ENCODE measurements at places on chromosomes 4 and X.
A peak's percentile ranks its signal among the peaks of the same experiment; 100 is the strongest.

DNA sequence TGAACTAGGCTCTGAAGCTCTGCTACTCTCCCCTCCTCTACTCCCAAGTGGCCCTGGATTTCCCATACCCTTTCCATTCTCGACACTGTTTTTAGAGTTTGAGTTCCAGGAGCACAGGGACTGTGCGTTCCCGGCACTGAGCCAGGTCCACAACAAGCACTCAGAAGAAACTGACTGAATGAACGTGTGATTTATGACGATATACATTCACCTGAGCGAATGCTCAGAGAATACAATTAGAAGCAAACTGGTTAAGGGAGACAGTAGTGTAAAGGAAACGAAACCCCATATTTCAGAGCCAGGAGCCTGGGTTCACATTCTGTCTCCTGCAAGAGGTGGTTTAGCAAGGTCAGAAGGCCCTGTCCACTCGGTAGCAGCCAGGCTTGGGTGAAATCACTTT, 1.4 kb upstream of the KIAA0232 start:
- DNase-seq, result no peak

DNA sequence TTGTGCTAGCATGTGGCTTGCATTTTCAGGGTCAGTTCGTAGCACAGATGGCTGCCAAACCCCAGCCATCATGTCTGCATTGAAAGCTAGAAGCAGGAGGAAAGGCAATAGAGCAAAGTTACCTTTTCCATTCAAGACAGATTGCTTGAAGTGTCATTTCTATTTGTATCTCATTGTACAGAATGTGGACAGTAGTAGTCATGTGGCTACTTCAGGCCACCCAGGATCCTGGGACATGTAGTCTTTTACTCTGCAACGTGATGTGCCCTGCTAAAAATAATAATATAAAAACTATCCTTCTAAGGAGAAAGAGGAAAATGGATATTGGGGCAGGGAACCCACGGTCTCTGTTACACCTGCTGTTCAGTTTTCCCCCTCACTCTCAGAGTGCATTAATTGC, 118.4 kb downstream of the RAPGEF2 start:
- no peak for DNase-seq

DNA sequence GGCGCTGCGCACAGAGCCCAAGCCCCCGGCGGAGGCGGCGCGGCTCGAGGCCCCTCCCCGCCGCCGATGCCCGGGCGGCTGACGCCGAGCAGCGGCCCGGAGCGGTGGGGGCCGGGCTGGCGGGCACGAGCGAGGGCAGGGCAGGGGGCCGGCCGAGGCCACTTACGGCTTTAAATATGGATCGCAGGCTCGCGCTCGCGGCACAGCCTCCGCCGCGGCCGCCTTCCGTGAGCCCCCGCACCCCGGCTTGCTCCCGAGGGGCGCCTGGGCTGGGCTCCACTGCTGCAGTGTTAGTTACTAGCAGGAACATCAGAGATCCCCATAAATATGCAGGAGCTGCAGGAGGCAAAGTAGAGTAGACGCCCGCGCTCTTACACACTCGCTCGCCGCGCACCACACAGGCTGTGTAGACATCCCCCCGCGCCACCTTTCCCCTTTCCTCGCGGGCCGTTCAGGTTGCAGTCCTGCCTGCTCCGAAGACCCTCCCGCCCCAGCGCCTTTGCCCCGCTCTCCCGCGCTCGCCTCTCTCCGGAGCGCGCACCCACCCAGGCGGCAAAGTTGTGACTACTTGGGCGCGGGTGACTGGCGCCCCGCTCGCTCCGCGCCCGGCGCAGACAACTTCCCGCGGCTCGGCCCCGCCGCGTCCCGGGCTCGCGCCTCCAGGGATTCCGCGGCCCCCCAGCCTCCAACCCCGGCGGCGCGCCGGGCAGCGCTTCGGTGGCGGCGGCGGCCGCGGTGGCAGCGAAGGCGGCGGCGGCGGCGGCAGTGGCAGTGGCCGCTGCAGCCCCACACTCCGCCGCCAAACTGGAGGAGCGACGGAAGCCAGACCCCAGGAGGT, 152.0 kb upstream of the SLC4A4 start:
- peak; percentile 6 for DNase-seq

DNA sequence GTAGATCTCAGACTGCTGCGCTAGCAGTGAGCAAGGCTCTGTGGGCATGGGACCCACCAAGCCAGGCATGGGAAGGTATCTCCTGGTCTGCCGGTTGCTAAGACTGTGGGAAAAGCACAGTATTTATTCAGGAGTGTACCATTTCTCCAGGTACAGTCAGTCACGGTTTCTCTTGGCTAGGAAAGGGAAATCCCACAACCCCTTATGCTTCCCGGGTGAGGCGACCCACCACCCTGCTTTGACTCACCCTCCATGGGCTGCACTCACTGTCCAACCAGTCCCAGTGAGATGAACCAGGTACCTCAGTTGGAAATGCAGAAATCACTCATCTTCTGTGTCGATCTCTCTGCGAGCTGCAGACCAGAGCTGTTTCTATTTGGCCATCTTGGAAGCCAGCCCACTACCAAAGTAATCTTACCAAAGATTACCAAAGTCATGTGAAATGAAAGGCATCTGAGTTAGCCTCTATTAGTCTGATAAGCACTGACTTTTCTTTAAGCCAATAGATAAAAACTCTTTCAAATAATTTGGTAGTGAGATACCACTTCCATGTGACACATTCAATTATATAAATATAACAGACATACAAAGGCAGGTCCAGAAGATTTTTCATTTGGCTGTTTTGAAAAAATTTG, 8.5 kb upstream of the HTN1 start:
- no peak for DNase-seq

- no peak for DNase-seq
These were observed 110.1 kb downstream of the PGRMC2 start for GRCh38 chr4:128177498-128177897.

GRCh38 chrX:1763294-1763693, 148.4 kb downstream of the ASMT start:
- DNase-seq, result no peak

- DNase-seq, result no peak
These were observed 10.6 kb downstream of the ABCD1 start for GRCh38 chrX:153735274-153735673.

GRCh38 chr4:24003496-24003895, 113.6 kb upstream of the PPARGC1A start:
- no peak for DNase-seq

- DNase-seq, result no peak
These were observed 7.5 kb downstream of the CCKAR start for GRCh38 chr4:26482508-26483462.

GRCh38 chr4:7244331-7244665, 52.0 kb downstream of the SORCS2 start:
- no peak for DNase-seq

GRCh38 chrX:54808109-54808604, 612 bp downstream of the MAGED2 start:
- DNase-seq, result peak; percentile 12

DNA sequence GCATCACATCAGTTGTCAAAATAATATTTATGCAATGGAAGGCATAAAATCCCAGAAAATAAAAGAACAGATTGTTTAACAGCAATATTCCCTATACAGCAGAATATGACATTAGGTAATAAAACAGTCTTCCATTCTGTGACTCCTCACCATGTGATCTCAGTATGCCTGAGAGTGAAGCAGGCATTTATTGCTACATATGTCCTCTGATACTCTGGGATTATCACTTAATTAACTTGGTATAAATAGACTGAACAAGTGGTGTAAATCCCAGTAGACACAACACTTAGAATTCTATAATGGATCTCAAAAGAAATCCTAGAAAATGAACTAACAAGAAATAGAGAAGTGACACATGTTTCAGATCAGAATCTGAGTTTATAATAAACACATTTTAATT, 841.3 kb downstream of the PDHA2 start:
- no peak for DNase-seq

- DNase-seq, result no peak
These were observed 77.3 kb upstream of the IL2 start for GRCh38 chr4:122533841-122534240.

- no peak for DNase-seq
These were observed 191.0 kb downstream of the PRDM5 start for GRCh38 chr4:120731561-120731960.

DNA sequence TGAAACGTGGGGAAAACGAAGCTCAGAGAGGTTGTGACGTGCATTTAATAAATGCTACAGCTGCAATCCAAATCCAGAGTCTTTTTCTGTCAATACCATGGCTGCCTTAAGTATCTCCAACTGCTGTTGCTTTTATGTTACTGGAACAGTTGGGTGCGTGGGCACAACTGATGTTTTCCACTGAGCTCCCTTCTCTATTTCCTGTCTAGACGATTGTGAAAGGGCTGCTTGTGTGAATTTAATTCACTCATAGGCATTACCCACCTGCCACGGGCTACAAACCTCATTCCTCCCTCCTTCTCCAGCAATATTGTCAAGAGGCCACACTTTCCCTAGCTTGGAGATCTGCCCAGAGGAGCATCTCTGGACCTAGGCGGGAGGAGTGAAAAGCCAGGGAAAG, 526.0 kb downstream of the MID1IP1 start:
- no peak for DNase-seq

DNA sequence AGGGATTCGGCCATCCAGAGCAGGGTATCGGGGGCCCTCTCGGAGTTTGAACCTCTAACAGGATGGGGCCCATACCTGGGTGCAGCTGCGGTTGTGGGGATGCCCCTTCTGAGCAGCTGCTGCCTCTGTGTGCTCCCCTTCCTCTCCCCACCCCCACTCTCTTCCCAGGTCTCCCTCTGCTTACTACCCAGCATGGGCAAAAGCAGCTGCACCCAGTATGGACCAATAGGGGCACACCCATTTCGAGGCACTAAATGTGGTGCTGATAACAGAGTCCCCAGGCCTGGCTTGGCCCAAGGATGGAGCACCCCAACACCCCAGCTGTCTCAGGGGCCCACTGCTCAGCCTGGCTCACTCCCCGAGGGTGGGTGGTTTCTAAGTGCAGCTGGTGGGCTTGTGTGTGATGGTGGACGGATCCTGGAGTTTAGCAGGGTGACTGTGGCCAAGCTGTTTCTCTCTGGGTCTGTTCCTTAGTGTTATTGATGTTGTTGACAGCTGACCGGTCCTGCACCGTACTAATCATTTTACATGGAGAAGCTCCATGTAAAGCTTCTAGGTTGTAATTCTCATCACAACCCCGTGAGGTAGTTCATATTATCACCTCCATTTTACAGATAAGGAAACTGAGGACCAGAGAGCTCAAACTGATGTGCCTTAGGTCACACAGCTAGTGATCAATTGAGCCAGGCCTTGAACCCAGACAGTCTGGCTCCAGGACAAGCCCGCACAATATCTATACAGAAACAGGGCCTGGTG, 13.1 kb upstream of the KIAA0232 start:
- DNase-seq, result no peak

- no peak for DNase-seq
These were observed 4.1 kb upstream of the PHF8 start for GRCh38 chrX:54048412-54048811.

- no peak for DNase-seq
These were observed 227.6 kb downstream of the ANKRD50 start for GRCh38 chr4:124484940-124485339.

- DNase-seq, result no peak
These were observed 83.7 kb downstream of the ACOX3 start for GRCh38 chr4:8356856-8357255.

DNA sequence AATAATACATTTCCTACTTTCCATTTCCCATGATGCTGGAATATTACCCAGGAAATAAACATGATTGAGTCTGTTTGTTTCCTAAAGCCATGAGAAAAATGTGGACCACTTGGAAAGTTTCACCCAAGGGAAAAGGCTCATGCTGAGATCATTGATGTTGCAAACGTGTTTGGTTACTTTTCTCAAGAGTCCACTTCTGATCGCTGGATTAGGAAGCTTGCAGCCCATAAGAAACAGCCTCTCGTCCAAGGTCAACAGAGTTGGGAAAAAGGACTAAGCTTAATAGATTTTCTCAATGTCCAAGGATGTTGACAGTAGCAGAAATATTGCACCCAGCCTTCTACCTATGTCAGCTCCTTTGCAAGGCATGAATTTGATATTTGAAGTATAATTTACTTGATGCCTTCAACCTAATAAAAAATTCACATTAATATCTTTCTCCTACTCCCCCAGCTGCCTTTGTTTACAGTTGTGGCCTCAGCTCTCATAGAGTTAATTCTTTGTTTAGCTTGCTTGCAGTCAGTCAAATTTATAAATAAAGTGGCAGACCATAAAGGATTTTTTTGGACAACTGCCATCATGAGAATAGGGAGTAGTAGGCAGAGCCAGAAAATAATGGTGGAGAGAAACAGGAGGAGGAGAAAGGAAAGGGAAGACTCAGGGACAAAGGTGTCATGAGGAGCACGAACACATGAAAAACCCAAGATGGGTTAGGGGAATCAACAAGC, 65.6 kb upstream of the BLTP1 start:
- no peak for DNase-seq

DNA sequence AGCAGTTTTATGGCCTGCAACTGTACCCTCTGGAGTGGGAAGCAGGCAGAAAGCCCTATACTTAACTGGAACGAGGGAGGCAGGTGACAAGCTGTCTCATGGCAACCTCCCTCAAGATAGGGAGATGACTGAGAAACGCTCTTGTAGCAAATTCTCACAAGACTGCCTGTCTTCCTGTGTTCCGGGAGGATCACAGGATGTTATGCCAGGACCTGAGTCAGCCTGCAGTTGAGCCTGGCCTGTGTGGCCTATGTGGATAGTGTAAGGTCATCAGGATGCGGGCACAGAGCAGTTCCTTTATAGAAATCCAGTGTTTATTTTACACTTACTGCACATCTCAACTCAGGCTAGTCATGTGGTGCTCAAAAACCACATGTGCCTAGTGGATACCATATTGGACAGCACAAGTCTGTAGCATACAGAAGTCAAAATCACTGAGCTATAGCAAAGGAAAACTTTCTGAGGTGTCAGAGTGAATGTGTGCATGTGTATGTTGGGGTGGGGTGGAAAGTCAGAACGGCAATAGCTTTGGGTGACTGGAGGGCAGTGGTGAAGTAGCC, 25.2 kb downstream of the TAF7L start:
- no peak for DNase-seq

- DNase-seq, result no peak
These were observed 90.4 kb downstream of the MOSPD2 start for GRCh38 chrX:14963447-14964236.

DNA sequence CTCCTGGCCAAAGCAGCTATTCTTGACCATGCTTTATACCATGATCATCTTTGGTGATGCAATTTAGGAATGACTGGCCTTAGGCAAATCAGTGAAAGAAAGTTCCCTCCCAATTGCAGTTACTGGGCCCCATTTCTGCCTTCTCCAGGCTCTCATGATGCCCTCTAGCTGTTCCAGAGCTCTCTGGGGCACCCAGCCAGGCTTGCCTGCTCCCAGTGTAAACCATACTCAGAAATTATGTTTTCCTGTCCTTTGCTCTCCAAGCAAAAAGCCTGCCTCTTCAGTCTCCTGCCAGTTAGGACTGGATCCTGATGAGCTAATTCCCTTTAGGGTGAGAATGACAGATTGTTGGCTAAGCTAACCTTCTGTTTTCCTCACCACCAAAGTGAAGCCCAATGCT, 85.3 kb upstream of the RBPJ start:
- no peak for DNase-seq

DNA sequence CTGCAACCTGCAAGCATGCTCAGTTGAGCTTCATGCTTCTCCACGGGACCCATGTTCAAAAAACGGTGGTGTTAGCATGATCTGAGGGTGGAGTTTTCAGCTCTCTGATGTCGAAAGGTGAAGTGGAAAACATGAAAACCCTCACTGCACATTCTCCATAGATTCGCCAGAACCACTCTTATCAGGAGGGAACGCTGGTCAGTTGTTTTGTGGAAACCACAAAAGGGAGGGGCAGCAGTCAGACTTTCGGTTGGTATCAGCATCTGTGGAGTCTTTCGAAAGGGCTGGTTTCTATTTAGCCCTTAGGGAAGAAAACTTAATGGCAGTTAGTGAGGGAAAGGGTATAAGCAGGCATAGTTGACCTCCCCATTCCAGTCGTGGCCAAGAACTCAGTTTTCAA, 12.6 kb downstream of the PPA2 start:
- no peak for DNase-seq

GRCh38 chr4:128528793-128529553, 241.4 kb upstream of the PGRMC2 start:
- DNase-seq, result no peak

Data from stimulated activated CD4-positive, alpha-beta T cell treated with anti-CD3 and anti-CD28 coated beads, Interleukin-2, amount 100 ng/mL, for 48 hours (primary cell).